ENCODE measurements at places on chromosomes 11 and 22.

DNA sequence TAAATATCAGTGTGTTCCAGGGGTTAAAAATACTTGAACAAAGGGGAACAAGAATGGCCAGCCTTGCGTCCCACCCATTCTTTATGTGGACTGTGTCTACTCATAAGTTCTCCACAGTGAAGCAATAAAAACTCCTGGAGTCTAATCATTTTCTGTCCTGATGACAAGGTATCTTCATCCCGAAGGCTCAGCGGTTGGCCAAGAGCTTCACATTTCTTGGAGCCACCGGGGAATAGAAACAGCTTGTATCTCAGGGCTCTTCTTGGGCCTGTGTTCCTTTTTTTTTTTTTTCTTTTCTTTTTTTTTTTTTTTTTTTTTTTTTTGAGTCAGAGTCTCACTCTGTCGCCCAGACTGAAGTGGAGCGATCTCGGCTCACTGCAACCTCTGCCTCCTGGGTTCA is 36.8 kb upstream of the ADORA2A start:
- no peak for DNase-seq

GRCh38 chr11:85889676-85890579 is 34.7 kb downstream of the CCDC83 start:
- DNase-seq: no peak

GRCh38 chr11:66363805-66364535 is 7.6 kb downstream of the SLC29A2 start:
- peak; percentile 61 for DNase-seq

DNA sequence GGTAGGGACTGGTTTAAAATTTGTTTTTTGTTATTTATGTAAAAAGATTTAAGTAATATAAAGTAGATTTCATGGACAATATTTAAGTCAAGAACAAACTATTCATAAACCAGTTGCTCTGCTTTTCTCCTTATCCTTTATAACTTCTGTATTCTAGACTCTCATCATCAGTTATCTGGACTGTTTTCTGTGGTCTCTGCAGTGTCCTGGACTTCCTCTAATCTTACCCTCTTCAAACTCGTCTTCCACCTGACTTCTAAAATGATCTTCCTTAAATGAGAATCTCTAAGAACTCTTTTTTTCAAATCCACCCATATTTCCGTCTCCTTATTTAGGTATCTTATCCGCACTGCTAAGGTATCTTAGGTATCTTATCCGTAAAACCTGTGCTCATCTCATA is 8.1 kb downstream of the RRM1 start:
- no peak for DNase-seq

- DNase-seq: no peak
Measured at GRCh38 chr22:49136816-49137180, 690.9 kb downstream of the BRD1 start.

- peak; percentile 35 for DNase-seq
Measured at GRCh38 chr22:39567135-39567946, 3.2 kb upstream of the CACNA1I start.

Measured in CD4-positive, alpha-beta T cell treated with Interleukin-4 for 1 hour (primary cell).